Heart right ventricle (tissue), 16 donors: ENCODE measurements at places on chromosomes 6 and 20.

- no peak for DNase-seq
These were observed 122.3 kb downstream of the QKI start for GRCh38 chr6:163536770-163537169.

GRCh38 chr6:5089481-5090438 lies 4.6 kb downstream of the PPP1R3G start:
- no peak for DNase-seq

DNA sequence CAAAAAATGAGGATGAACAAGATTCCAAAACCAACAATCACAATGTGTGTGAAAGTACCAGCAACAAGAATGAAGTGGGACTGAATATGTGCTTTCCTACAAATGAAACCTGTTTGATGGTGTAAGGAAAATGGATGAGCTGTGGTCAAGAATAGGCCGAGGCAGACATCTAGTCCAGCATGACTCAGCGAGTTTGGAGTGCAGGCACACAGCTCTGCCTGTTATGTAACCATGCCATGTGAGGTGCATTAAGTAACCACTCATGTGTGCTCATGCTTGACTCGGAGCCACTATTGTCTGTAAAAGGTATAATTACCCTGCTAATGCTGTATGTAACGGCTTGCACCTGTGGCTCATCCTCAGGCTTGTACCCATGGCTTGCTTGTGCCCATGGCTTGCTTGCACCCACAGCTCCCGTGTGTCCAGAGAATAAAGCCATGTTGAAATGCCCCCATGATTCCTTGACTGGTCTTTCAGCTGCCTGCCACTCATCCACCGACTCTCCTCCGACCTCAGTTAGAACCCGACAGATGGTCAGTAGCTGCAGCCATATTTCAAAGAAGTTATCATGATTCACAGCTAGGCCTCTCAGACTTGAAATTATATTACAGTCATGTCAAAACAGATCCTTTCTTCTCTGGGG lies 98.7 kb downstream of the BACH2 start:
- no peak for DNase-seq

GRCh38 chr20:48897305-48898010 lies 24.1 kb upstream of the ARFGEF2 start:
- no peak for DNase-seq

DNA sequence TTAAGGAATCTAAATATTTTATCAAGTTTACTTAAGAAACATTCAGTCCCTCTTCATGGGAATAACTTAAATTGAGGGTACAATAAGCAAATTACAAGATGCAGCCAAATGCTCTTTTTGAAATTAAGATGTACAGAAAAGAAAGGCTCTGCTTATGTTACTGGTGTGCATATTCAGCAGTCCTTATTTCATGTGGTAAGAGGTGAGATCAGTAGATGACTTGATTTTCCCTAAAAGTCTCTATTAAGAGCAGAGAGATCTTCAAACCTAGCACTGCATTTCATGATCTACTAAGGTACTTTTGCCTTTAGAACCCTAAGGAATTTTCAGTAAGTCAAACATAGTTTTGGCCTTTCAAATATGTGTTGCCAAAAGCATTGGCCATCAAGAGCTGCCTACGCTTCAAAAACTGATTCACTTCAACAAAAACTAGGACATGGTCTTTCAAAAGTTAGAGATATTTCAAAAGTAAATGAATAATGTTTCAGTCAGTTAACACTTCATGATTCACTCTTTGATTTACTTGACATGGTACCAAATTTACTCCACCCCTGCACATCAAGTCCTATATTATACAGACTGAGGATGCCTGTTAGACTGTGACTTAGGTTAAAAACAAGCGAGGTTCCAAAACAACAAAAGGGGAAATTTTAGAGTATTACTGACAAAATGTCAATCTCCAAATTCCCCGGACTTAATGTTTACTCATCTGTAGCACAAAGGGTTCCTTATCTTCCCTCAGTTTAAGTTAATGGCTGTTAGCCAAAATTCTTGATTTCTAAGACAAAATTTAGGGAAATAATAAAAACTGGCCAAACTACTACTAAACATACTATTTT lies 19.2 kb downstream of the C6orf62 start:
- DNase-seq: no peak

- DNase-seq: no peak
These were observed 422.1 kb downstream of the EPM2A start for GRCh38 chr6:145313041-145313855.

DNA sequence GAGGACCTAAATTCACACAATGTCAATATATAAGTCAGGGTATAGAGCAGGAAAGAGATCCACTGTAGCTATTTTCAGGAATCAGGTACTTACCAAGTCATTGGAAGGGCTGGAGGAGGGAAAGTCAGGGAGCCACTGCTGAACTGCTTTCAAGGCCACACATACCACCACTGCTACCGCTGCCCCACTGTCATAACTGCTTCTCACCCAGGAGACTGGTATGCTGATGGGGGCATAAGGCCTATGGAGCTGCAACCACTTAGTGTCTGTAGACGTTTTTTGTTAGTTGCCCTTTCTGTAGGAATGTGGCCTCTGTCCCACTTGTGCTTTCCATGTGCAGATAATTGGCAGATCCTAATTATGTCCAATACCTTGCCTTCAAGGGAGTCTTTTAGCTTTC lies 5.4 kb downstream of the SMAP1 start:
- no peak for DNase-seq

GRCh38 chr6:136676075-136676474 lies 116.2 kb downstream of the MAP3K5 start:
- no peak for DNase-seq

- DNase-seq: no peak
These were observed 319.0 kb downstream of the HACE1 start for GRCh38 chr6:104540743-104541142.

DNA sequence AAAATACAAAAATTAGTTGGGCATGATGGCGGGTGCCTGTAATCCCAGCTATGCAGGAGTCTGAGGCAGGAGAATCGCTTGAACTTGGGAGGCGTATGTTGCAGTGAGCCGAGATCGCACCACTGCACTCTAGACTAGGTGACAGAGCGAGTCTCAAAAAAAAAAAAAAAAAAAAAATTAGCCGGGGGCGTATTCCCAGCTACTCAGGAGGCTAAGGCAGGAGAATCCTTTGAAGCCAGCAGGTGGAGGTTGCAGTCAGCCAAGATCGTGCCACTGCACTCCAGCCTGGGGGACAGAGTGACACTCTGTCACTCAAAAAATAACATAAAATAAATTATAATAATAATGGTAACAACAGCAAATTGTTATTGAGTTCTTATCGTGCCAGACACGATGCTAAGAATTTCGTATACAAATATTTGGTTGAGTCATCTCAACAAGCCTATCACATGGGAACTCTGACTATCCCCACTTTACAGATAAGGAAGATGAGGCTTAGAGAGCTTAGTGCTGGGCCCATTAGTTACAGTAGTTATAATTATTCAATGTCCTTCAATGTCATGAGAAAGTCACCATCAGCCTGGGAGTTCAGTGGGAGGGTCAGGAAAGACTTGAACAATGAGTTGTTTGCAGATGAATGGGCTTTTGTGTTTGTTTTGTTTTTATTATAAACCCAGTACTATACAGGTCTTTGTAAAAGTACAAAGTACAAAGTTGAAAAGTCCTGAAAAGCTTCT lies 19.4 kb downstream of the C6orf15 start:
- DNase-seq: no peak

GRCh38 chr6:6942091-6942490 lies 165.7 kb upstream of the RREB1 start:
- no peak for DNase-seq

DNA sequence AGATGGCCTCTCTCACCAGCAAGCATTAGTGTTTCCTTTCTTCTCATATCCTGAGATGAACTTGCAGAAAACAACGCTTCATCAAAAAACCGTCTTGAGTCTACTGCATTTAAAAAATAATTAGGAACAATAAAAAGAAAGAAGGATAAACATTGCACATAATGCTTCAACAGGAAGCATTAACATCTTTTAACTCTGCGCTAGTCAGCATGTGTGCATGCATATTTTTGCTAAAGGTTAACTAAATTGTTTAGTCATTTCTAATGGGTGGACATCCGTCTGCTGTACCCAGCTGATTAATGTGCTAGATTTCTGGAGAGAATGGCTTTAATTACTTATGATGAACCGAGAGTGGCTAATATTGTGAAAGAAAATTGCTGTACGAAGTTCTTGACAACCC lies 349.3 kb downstream of the SOX4 start:
- DNase-seq: no peak

- no peak for DNase-seq
These were observed 13.8 kb downstream of the SIGLEC1 start for GRCh38 chr20:3698591-3699001.

- DNase-seq: no peak
These were observed 470 bp upstream of the FAM83C start for GRCh38 chr20:35292504-35293285.

- DNase-seq: no peak
These were observed 12.7 kb downstream of the IL22RA2 start for GRCh38 chr6:137160763-137161162.

DNA sequence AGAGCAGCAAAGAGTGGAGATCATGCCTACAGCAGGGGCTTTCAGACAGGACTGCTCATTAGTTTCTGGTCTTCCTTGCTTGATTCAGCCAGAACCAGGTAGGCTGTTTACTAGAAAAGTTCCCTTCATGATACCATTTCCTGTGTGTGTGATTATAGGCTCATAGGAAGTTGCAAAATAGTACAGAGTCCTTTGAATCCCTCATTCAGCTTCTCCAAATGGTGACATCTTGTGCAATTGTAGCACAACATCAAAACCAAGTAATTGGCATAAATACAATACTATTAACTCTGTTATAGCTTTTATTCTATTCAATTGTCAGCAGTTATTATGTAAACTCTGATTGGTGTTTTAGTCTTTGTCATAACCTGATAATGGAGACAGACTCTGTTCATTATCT lies 347.3 kb upstream of the CDH4 start:
- DNase-seq: no peak

DNA sequence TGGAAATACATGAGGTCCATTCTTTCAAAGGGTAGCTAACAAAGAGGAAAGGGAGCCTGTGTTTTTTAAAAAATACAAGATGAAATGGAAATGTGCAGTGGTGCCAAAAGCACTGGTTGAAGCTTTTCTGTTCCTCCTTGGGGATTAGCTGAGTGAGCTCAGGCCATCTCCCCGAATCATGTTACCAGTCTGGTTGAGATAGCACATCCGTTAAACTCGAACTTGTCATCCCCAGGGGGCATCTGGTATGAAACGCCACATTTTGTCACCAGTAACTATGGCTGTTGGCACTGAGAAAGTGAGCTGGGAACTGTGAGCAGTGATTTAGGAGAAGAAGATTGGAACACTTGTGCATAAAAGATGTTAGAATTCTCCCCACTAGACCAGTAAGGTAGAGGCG lies 196.2 kb downstream of the SAMD5 start:
- DNase-seq: no peak

GRCh38 chr6:22636452-22636851 lies 67.1 kb downstream of the HDGFL1 start:
- no peak for DNase-seq

DNA sequence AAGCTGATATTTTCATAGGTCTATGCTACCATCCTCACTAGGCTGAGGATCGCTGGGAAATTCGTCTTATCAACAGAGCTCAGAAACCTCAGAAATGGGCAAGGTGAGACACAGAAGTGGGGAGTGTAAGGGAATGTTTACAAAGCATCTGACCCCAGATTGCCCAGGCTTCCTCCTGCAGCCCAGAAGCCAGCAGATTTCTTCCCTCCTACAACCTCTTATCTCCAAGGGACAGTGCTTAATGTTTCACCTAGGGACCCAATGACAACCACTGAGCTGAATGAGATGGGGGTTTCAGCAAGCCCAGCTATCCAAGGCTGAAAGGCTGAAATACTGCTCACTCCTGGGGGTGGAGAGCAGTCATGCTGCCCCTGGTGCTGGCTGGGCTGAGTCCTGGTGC lies 52.4 kb upstream of the TBC1D7 start:
- no peak for DNase-seq

DNA sequence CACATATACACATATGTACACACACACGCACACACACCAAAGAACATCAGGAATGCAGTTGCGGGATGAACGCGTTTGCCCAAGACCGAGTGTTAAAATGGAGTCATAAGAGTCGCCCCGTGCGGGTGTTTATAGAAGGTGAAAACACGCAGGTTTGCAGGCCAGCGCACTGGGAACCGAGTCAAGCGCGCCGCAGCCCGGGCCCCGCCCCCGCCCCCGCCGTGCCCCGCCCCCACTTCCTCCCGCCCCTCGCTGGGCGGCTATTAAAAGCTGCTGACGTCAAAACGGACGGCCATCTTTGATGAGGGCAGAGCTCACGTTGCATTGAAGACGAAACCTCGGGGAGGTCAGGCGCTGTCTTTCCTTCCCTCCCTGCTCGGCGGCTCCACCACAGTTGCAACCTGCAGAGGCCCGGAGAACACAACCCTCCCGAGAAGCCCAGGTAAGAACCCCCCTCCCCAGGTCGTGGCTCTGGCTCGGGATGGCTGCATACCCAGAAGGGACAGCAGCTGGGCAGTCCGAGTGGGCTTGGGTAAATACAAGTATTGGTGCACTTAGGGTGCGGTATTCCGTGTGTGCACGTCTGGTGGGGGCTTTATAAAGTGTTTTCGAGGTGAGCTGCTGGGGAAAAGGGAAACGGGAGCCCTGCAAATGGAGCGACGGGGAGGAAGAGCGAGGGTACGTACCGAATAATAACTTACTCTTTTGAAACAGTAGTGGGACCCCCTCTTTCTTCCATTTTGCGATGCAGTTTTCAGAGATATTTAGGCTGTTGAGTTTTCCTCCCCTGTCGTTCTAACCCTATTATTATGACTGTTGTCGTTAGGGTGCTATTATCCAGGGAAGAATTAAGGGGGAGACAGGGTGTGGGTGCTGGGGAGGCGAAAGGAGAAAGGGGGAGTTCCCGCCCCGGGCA lies at the start of gene SNAP25:
Gene SNAP25 (plus strand): TSS at position 295 of the 916 bp plus-strand sequence. CDS start 56,662 bp downstream, outside the sequence.
- no peak for DNase-seq

DNA sequence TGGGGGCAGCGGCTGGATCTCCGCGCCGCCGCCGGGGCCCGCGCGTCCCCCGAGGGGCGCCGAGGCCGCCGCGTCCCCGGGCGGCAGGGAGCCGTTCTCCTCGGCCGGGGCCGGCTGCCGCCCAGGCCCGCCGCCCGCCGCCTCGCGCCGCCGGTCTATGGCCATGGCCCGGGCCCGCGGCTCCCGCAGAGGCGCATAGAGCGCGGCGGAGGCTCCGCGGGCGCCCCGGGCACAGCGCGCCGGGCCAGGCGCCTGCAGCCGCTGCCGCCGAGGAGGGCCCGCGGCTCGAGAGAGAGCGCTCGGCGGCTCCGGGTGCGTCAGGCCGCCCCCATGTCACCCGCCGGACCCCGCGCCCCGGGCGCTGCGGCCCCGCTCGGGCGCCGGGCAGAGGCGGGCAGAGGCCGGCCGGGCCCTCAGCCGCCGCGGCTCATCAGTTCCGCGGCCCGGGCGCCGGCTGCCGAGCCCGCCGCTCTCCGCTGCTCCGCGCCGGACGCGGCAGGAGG lies 404 bp downstream of the SLC22A23 start:
- DNase-seq: no peak

- no peak for DNase-seq
These were observed 1153.1 kb upstream of the GJE1 start for GRCh38 chr6:140979642-140980091.

GRCh38 chr6:110529355-110529754 lies 52.9 kb upstream of the SLC22A16 start:
- DNase-seq: no peak
